ENCODE measurements at places on chromosomes 4 and X.

DNA sequence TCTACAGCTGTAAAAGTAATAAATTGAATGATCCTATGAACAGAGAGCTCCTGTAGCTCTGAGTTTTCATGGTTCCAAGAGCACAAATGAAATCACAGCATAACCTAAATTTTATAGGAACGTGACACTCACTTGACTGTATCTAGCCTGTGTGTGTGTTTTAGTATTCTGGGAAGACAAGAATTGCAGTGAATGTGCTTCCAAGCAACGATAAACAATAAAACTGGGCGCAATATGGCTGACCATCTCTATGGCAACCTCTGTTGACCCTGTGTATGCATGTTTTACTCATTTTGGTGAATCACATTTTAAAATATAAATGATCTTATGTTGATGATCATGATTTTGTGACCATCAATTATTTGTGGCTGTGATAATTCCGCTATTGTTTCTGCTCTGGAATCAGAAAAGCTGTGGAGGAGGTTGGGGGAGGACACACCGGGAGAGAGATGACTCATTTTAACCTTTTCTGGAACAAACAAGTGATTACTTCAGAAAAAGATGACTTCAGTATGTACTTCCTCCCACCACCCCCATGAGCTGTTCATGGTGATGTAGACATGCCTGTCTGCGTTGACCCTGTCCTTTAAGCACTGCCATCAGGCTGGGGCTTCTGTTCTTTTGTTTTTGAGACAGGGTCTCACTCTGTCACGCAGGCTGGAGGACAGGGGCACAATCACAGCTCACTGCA lies 31.8 kb downstream of the USP11 start:
- DNase-seq = no peak

DNA sequence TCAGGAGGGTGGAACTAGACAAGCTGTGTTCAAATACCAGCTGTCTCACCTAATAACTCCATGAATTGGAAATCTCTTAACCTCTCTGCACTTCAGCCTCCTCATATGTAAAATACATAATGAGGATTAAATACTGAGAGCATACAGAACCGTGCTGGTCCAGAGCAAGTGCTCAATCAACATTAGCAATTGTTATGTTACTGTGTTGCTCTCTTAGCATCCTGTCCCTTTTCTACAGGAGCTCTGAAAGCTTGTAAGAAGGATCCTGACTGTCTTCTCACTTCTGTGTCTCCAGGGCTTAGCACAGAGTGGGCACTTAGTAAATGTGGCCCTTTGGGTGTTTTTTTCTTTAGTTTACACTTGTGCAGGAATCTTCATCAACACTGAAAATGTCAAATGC lies 1456.1 kb upstream of the IGFBP7 start:
- no peak for DNase-seq

DNA sequence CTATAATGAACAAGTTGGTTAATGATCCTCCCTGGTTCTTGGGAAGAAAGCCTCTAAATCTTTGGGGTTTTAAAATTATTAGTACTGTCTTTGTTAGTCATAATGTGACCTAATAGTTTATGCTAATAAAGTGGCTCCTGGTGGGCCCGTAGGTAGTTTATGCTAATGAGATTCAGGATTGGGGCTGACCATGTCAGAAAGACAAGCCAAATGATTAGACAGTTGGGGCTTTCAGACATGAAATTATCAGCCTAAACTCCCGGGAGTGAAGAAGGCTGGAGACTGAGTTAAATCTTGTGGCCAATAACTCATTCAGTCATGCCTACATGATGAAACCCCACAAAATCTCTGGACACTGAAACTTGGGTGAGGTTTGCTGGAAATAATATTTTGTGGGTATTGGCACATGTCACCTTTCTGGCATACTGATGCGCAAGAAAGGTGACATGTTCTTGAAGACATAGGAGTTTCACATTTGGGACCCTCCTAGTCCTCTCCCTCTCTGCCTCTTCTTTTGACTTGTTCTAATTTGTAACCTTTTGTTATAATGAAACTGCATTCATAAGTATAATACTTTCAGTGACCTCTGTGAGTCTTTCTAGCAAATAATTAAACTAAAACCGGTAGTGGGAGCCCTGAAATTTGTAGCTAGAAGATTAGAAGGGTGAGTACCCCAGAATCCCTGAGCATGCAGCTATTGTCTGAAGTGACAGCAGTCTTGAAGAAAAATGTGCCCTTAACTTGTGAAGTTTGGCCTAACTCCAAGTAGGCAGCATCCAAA lies 196.8 kb upstream of the FSTL5 start:
- DNase-seq = no peak

GRCh38 chr4:152256996-152257395 lies 278.9 kb downstream of the FBXW7 start:
- DNase-seq = no peak

DNA sequence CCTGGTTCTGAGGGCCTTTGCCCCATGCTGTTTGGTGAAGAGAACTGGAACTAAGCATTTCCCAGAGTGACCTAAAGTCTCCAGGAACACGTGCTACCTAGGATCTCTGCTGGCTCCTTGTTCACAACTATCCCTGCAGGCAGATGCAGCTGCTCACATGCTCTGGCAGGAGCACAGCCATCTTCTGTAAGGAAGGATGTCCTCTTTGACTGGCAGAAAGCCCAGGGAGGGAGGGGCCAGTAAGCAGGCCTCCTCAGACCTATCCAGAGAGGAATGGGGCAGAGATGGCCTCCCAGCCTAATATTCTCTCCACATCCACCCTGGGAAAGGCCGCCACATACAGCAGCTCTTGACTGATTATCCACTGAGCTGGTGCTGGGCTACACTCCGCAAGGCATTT lies 142.8 kb upstream of the EOLA2 start:
- no peak for DNase-seq

DNA sequence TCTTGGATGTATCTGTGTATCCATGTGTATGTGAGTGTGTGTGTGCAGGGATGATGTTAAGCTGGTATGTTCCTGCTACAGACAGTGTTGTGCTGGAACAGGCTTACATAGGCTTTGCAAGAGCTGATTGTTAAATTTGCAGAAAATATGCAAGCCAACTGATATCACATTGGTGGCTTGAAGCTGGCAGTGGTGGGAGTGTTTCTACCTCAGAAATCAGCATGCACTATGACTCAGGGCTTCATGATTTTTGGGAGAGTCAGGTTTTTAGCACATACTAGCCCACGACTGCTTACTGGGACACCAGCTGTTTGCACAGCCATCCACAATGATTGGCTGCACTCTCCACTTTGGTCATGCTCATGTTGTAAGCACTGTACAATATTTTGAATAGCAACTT lies 261.8 kb downstream of the DHX15 start:
- DNase-seq = no peak

GRCh38 chr4:73527196-73527595 lies 45.7 kb downstream of the AFM start:
- DNase-seq = no peak

DNA sequence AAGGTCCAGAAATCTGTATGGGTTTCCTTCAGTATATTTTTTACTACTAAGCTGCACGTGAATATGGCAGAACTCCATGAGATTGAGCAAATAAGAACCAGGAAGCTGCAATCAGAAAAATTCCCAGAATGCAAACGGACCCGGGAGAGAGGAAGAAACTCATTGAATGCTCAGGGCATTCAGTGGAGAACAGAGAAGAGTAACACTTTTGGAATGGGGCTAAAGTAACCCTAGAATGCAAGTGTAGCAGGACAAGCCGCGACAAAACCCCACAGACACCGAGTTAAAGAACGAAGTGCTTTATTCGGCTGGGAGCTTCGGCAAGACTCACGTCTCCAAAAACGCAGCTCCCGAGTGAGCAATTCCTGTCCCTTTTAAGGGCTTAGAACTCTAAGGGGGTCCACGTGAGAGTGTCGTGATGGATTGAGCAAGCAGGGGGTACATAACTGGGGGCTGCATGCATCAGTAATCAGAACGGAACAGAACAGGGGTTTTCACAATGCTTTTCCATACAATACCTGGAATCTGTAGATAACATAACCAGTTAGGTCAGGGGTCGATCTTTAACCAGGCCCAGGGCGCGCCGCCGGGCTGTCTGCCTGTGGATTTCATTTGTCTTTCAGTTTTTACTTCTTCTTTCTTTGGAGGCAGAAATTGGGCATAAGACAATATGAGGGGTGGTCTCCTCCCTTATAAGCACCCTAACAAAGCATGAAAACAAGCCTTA lies 56.4 kb downstream of the RAB28 start:
- no peak for DNase-seq

GRCh38 chr4:31086756-31087330 lies 366.7 kb downstream of the PCDH7 start:
- no peak for DNase-seq
